T follicular helper cell (primary cell): ENCODE measurements at places on chromosomes 16 and 17.

DNA sequence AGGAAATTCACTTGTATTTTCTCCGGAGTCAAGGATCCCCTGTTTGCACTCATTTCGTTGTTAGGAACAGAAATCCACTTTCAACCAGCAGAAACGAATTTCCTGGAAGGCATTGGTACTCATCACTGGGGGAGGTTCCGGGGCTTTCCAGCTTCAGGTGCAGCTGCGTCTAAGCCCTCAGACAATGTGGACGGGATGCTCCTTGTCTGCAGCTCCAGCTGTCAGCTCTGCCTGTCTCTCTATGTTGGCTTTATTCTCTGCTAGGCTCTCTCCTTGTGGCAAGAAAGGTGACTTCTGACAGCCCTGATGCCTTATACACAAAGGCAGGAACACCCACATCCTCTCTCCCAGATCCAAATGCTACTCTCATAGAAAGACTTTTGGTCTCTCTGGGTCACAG is 183.9 kb upstream of the HSBP1 start:
- no peak for DNase-seq

DNA sequence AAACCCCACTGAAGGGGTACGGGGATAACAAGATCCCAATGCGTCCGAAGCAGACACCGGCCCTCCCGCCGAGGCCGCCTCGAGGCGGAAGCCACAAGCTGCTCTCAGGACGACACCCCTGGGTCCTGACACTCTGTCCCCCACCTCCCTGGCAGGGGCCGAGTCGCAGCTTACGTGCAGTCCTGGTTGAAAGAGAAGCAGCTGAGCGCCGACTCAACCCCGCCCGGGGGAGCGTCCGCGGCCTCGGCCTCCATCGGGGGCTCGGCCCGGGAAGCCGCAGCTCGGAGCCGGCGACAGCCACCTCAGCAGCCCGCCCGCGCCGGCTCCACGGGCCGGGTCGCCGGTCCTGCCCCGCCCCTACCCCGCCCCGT is at the start of gene WIPI1:
WIPI1 (minus strand) TSS at position 329 of the 371 bp plus-strand sequence; CDS start at position 254, 75 bp downstream.
- DNase-seq, result no peak

GRCh38 chr16:57889522-57889921 is 81.4 kb downstream of the CNGB1 start:
- no peak for DNase-seq

GRCh38 chr16:11968577-11968976 is 3.6 kb downstream of the TNFRSF17 start:
- no peak for DNase-seq

- no peak for DNase-seq
These were observed 156.5 kb upstream of the KCNJ18 start for GRCh38 chr17:21535686-21536375.

- DNase-seq, result no peak
These were observed 2.2 kb upstream of the ALOX15 start for GRCh38 chr17:4643676-4644075.

- no peak for DNase-seq
These were observed 119.0 kb downstream of the SPECC1 start for GRCh38 chr17:20128036-20128667.

- no peak for DNase-seq
These were observed 36.6 kb downstream of the ARHGAP23 start for GRCh38 chr17:38464723-38465390.

DNA sequence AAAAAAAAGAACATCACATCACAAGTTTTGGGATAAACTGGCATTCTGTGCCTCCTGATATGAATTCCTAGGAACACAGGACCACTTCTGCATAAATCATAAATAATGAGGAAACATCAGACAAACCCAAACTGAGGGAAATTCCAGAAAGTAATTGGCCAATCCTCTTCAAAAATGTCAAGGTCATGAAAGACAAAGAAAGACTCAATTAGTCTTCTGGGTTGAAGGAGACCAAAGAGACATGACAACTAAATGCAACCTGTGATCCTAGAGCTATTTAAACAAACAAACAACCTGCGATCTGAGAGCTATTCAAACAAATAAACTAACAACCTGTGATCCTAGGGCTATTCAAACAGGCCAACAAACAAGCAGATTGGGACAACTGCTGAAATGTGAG is 144.3 kb downstream of the VPS53 start:
- DNase-seq, result no peak

DNA sequence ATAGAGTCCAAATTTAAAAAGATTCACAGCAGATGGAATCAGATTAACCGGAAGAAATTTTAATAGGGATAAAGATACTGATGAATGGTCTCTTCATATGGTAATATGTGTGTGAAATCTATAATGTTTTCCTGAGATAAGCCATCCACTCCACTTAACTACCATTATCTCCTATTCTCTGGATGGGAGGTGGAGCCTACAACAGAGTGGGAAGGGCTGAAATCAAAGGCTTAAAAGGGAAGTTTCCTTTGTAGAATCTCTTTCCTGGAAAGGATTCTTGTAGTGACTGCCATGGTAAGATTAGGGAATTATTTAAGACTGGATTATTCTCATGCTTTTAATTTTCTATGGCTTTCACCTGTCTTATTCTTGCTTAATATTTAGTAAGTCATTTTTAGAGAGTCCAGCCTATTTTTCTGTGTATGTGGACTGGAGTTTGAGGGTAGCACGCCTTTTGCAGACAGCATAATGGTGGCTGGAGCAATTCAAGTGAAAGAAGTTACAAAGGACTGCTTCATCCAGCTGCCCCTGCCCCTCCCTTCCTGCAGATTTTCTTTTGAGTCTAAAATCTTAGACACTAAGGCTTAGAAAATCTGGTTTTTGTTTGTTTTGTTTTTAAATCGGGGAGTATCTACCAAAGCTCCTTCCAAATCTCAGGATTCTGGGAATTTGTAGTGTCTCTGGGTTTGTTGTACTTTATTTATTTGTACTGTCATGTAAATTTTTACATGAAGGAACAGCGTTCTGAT is 26.5 kb downstream of the KAT7 start:
- no peak for DNase-seq

DNA sequence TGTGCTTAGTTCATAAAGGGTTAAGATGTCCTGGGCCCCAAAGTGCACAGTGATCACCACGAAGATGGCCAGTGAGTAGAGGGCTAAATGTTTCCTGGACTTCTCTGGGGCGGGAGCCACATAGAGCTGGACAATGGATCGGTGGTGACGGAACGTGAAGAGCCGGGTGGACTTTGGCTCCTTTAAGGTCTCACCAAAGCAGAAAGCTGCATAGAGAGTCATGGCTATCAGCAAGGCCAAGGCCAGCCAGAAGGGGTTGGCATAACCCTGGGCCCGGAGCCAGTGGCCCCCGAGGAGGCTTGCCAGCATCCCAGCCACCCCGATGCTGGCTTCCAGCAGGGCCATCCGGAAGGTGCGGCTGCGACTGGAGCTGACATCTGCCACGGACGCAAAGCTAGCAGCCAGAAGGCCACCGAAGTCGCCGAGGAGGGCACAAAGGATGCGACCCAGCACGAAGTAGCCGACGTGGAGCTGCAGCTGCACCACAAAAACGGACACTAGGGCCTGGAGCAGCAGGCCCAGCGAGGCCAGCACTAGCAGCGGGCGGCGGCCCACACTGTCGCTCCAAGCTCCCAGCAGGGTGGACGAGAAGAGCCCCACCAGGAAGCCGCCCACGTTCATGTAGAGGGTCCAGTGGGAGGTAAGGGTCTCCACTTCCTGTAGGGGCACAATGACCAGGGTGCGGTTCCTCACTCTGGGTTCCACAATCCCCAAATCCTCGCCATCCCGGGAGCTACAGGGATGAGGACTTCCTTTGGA is 1.0 kb downstream of the SLC46A1 start:
- no peak for DNase-seq

DNA sequence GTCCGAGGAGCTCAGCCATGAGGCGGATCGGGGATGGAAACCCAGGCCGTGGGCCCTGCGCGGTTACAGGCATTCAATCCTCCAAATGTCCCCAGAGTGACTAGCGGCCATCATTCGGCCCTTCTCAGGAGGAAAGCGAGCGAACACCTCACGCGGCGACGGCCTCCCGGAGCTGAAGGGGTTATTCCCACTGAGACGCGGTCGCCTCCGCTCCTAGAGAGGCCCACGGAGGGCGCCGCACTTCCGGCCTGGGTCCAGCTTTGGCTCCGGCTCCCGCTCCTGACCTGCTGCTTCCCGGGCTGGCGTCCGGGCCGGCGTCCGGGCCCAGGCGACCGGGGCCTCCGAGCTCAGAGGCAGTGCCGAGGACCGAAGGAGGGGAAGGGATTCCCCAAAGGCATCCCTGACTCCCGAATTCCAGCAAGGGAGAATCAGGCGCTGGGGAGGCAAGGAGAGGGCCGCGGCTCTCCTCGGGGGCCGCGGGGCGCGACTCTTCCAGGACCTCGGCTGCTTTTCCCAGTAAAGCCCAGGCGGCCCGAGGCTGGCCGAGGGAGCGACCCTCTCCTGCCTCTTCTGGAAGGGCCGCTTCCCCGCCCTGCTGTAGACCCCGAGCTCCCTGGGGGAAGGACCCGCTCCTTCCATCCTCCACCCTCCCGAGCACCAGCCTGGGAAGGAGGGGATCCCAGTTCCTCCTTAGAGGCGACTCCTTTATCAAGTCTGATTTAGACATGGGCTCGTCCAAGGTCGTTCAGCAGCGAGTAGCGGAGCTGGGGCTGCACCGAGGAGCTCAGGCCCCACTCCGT is 18.6 kb upstream of the ZNF629 start:
- DNase-seq, result peak; percentile 37

GRCh38 chr17:8133941-8134340 is 10.0 kb upstream of the HES7 start:
- no peak for DNase-seq

- DNase-seq, result no peak
These were observed 952 bp downstream of the CD300A start for GRCh38 chr17:74467221-74467951.

- no peak for DNase-seq
These were observed 16.8 kb upstream of the MAPK3 start for GRCh38 chr16:30139583-30140481.

DNA sequence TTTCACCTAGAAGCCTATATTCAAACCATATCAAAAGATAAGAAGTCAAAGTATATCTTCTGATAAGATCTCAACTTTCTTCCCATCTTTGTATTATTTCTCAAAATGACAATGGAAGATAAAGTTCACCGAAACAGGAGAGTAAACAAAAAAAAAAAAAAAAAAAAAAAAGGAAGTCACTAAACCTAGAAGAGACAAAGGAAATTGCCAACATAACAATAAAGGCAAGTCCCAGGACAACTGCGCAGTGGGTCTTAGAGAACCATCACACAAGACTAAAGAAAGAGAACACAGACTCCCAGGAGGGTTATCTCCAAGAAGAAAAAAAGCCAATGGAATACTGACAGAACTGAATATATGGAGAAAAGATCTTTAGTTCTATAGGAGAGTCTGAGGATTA is 65.7 kb downstream of the SMURF2 start:
- no peak for DNase-seq

DNA sequence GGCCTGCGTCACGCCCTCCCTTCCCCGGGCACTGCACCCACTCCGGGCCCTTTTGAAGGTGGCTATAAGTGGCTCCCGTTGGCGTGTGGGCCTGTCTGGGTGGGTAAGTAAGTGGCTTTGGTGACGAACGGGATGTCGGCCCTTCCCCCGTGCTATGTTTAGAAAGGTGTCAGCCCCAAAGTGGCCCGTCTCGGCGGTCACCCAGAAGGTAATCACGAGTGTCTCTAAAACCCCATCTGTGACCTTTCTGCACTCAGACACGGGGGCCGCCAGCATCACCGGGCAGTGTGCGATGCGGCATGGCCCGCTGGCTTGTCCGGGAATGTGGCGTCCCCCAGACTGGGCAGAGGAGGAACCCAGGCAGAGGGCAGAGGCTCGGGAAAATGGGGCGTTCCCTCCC is 88.2 kb downstream of the IRX5 start:
- no peak for DNase-seq

DNA sequence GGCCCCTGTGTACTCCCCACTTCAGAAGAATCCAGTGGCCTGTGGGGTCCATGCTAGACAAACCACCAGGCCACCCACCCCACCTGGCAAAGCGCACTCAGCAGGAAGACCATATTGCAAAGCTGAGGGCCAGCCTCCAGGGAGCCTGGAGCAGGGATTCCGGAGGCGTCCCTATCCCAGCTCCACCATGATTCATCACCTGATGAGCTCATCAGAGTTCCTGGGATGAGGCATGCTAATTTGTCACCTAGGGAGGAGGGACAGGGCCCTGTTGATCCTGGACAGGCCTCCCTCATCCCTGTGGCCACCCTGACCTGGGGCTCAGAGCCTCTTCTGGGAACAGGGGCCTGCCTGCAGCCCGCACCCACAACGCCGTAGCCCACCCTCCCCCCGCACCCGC is 131.6 kb upstream of the PLCG2 start:
- DNase-seq, result no peak

DNA sequence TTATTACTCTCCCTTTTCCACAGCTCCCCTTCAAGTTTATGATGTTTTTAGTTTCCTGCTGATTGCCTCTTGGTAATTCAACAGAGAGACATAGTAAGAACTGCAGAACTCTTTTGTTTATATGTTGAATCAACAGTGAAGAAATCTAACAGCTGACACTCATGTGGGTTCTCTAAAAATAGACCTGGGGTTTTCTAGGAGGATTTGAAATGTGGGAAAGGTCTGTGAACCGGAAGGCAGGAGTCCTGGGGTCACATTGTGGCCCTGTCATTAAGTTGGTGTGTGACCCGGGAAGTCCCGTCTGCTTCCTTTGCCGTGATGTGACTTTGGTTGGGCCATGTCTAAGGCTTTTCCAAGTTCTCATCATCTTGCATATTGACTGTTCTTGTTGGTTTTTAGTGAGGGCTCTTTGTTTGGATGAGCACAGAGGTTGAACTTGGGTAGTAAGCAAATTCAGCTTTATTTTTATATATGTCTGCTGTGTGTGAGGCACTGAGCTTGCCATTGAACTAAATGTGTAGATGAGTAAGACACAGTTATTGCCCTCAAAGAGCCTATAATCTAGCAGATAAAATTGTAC is 48.5 kb upstream of the HS3ST3A1 start:
- no peak for DNase-seq

DNA sequence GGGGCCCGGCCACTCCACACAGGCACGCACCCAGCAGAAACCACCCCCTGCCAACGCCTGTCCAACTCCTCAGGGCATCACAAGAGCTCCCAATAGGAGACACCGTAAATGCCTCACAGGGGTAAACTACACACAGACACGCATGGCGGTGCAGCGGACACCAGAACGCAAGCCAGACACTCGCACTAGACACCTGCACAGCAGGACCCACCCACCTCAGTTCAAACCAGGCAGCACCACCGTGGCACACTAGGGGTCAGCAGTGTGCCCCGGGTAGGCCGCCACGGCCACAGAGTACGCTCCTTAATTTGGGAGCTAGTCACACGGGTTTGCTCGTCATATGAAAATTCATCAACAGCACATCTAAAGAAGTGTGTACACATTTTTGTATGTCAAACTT is 3.4 kb downstream of the SLC38A10 start:
- DNase-seq, result peak; percentile 62

GRCh38 chr17:44959821-44960531 is 8.1 kb downstream of the C1QL1 start:
- DNase-seq, result no peak

DNA sequence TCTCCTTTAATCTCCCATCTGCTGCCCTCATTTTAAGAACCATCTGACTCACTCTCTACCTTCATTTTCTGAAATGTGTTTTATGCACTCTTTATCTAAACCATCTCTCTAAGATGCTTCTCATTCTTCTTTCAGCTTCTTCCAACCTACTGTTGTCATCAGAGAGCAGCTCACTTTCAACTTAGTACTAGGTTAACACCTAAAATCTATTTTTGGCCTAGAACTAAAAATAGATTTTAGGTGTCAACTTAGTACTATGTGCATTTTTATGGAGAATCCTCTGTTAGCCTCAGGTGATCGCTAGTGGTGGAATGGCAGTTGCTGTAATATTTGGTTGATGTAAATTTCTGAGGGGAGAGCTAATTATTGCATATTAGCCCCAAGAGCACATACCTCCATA is 277.1 kb downstream of the KCNJ2 start:
- DNase-seq, result no peak

GRCh38 chr17:69884356-69884755 is 190.7 kb upstream of the KCNJ16 start:
- no peak for DNase-seq
